ENCODE measurements at places on chromosomes 11 and 22. TPM values are rescaled to one million over a fixed set of nuclear protein-coding genes. Genes with fewer than 3 reads are reported as not detected.

GRCh38 chr11:72441752-72442207, 7.4 kb upstream of the CLPB start:
- no peak for DNase-seq

- DNase-seq = no peak
Measured at GRCh38 chr22:46609724-46610201, 10.4 kb upstream of the GRAMD4 start.

DNA sequence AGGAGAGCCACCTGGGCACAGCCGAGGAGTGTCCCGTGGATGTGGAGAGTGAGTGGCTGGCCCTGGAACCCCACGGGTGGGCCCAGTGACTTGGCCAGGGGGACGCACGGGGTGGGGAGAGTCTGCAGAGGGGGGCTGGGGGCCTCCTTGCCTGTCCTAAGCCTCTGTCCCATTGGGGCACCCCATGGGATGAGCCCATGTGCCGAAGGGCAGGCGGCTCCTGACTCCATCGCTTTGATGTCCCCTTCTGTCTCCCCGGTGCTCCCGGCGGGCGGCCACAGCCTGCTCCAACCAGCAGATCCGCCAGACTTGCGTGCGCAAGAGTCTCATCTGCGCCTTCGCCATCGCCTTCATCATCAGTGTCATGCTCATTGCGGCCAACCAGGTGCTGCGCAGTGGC, 9.4 kb downstream of the CABP7 start:
- no peak for DNase-seq

- no peak for DNase-seq
Measured at GRCh38 chr22:31610611-31611010, 51.4 kb downstream of the PISD start.

GRCh38 chr11:78315724-78316123, 101.9 kb downstream of the GAB2 start:
- no peak for DNase-seq

DNA sequence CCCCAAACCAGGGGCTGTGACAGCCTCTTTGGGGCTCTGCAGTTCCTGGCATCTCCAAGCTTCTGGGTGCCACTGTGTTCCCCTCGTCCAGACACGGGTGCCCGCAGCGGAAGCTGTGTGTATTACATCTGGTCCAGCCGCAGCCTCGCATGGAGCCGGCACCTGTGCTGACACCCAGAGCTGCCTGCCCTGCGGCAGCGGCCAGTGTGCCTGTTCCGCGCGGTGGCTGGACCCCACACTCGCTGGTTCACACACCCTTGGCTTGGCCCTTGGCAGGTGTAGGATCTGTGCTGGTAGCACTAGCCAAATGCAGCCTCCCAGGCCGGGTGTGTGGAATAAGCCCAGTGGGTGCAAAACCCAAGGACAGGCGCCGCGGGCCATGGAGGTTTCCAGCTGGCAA, 24.5 kb upstream of the RNASEH2C start:
- DNase-seq = no peak

GRCh38 chr11:59199546-59200422, 12.9 kb downstream of the MPEG1 start:
- no peak for DNase-seq

GRCh38 chr22:22233081-22233480, 11.5 kb upstream of the VPREB1 start:
- DNase-seq = no peak

DNA sequence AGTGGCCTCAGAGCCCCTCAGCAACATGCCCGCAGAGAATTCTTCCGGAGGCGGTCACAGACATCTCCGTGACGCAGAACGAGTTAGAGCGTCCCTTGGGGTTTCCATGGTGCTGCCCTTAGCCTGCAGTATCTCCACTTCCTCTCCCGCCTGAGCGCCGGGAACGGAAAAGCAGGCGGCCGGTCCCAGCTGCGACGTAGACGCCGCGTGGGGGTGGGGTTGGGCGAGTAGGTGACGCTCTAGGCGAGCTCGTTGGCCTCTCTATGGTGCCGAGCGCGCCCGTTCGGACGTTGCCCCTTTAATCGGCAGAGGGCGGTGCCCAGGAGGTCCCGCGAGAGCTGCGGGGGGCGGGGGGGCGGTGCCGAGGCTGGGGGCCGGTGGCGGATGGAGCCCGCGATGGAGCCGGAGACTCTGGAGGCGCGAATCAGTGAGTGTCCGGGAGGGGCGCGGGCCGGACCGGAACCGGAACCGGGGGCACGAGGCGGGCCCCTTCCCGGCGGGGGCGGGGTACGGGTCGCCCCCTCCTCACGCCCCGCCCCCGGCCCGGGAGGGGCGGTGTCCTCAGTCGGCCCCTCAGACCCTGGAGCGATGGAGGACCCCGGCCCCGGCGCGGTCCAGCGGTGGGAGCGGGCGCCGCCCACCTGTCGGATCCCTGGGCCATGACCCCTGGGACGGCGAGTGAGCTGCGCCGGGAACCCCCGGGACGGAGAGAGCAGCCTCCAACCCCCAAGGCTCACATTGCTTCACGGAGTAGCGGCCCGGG, at the start of gene GGA1:
Gene GGA1 (plus strand): TSS at position 358 of the 763 bp plus-strand sequence. CDS start 27 bp downstream, at position 385.
- DNase-seq = peak; percentile 96

DNA sequence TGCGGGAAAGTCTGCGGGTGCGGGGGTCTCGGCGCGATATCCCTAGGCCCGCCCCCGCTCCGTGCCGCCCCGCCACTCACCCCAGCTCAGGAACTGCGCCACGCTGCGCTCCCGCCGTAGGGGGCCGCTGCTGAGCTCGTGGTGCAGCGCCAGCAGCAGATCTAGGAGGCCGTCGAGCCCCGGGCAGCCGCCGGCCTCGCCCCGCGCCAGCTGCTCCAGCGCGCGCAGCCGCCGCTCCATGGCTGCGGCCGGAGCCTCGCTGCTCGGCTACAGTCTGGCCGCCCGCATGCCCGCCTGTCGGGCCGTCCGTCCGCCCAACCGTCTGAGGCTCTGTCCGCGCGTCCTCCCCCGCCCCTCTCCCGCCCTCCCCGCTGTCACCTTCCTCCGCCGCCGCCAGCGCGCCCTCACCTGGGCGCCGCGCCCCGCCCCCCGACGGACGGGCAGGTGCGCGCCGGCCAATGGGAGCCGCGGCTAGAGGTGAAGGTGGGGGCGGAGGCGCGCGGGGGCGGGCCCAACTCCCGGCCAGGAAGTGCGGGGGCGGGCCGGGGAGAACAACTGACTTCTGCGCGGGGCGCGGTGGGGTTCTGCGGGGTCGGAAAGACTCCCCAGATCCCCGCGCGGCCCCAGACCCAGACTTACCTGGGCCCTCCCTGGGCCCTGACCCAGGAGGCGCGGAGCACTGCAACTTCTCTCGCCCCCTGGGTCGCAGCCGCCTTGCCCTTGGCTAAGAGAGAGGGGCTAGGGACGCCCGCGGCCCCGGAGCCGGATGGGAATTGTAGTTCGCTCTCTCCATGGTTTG, at the start of gene CDC42BPG:
Gene CDC42BPG (minus strand): TSS at position 324 of the 799 bp plus-strand sequence. CDS start 84 bp downstream, at position 240.
- peak; percentile 94 for DNase-seq

- DNase-seq = peak; percentile 88
Measured at GRCh38 chr11:129143335-129143734, 48.8 kb downstream of the ARHGAP32 start.

DNA sequence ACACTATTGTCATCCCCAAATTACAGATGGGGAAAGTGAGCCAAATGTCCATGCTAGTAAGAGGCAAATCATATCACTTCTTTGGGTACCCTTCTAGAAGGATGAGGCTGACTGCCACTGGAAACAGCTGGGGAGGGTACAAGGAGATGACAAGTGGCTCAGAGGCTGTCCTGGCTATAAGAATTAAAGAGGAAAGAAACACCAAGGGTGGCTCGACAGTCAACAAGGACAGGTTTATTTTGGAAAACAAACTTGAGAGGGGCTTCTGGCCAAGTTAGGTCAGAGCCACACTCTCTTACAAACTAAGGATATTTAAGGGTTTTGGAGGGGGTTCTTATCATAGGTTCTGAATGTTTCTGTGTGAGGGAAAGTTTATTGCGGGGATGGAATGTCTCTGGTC, 2.1 kb upstream of the MIF start:
- no peak for DNase-seq

GRCh38 chr22:27262361-27262760, 539.2 kb downstream of the MN1 start:
- DNase-seq = no peak

GRCh38 chr11:119011476-119012053, 6.6 kb downstream of the RPS25 start:
- DNase-seq = no peak

GRCh38 chr11:129951201-129951865, 51.3 kb downstream of the PRDM10 start:
- DNase-seq = no peak

- DNase-seq = no peak
Measured at GRCh38 chr22:24975813-24976341, 23.4 kb downstream of the KIAA1671 start.

GRCh38 chr11:75639762-75640181, 29.1 kb downstream of the MAP6 start:
- DNase-seq = no peak

DNA sequence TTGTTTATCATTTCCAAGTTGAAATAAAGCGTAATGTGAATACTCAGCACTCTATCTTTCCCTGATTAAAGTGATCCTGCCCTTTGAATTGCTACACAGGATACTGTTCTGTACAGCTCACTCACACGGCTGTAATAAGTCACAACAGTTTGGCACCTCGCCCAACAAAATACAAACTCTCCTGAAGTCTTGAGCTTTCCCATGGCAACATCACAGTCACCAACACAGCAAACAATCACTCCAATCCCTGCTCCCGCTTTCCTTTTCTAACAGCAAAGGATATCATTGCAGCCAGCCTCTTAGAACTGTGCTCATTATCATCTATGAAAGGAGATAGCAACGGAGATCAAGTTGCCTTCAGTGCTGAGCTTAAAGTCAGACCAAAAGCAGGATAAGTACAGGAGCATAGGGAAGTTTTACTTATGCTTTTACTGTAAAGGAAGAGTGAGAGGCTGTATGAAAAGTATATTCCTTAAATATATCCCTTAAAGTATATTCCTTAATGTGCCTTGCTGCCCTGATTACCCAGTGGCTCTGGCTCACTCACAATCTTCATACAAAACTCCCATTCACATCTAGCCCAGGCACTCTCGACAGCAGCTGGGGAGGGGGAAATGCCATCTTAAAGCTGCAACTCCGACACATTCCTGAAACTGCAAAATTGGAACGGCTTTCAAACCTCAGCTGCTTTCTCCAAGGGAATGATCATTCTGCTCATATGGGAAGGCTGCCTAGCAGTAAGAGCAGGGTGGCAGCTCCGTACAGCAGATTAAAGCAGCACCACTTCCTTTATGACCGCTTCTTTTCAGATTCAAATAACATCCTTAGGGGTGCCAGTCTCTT, 35.8 kb downstream of the MAML2 start:
- DNase-seq = peak; percentile 100

DNA sequence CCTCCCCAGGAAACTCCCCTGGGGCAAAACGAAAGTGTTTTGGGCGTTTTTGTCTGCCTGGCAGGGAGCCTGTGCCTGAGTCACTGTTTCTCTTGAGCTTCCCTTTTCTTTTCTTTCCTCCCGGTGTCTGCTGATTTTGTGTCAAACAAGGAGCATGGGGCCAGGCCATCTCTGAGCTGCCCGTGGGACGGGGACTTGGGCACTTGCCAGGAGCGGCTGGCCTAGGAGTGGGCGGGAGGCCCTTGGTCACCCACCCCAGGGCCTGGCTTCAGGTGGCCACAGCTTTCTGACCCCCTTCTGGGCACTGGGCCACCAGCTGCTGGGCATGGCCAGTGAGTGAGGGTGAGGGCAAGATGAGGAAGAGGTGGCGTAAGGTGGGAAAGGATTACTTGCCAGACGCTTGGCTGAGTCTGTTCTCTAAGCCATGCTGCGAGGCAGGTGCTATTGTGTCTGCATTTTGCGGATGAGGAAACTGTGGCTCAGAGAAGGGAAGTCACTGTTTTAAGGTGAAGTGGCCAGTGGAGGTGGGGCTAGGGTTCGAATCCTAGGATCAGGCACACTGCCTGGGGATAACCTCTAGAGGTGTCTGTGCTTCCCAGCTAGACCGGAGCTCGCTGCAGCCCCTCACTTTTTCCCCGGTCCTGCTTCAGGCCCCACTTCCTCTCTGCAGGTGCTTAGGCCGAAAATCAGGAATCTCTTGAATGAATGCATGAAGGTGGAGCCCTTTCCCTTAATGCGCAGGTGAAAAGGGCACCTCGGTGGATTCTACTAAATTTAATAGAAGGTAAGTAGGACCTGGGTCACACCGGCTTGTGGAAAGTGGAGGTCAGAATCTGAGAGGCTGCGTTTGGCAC, 7.8 kb upstream of the NFAM1 start:
- no peak for DNase-seq

DNA sequence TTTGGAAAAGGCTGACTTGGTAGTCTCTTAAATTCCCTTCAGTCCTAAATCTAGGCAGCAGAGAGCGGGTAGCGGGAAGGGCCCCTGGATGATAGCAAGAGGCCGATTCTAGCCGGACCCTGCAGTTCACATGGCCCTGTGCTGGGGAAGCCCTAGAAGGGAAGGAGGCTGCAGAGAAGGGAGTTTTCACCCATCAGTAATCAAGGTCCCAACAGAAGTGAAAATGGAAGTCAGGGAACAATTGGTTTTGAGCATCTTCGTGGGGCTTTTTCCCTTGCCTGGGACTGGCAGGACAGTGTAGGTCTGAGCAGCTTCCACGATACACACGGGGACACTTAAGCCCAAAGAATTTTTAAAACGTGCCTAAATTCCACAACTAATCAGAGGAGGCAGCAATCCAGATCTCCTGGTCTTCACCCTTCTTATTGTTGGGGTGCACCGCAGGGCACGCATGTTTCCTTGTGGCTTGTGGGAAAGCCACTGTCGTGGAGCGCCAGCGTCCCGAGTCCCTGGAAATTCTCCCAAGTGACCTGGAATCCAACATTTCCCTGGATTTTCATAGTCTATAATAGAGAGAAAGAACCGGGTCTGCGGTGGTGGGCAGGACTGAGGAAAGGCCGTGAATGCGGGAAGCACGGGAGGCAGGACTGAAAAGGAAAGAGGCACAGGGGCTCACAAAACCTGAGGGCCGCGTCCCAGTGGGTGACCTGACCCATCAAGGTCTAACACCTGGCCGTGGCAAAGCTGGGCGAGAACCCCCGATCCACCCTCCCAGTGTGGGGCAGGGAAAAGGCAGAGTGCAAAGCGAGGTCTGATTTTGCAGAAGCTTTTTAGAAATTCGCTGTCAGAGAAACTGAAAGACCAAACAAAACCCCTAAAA, 846 bp upstream of the OAF start:
- no peak for DNase-seq

Gene HSPB2
- total RNA-seq = 0.80 TPM

Gene CTNND1
- total RNA-seq = 340 TPM

Gene UBQLN3
- total RNA-seq = not detected

Gene PDE2A
- total RNA-seq = 12.0 TPM

Gene TRPT1
- total RNA-seq = 55.2 TPM

Gene SAA4
- not detected for total RNA-seq

Gene RNH1
- 104 TPM for total RNA-seq

Gene SYT8
- total RNA-seq = 8.9 TPM

Gene SLC22A8
- total RNA-seq = not detected

Gene C11orf97
- total RNA-seq = not detected

Gene RFPL1
- total RNA-seq = not detected

Gene DRD4
- 1.4 TPM for total RNA-seq

Data from PC-9 (cell line).